ENCODE measurements at places on chromosomes 6 and 20. TPM values are rescaled to one million over a fixed set of nuclear protein-coding genes. Genes with fewer than 3 reads are reported as not detected.
A peak's percentile ranks its signal among the peaks of the same experiment; 100 is the strongest.

RBM12 gene
- 97.3 TPM for total RNA-seq

MOXD1 gene
- 8.0 TPM for total RNA-seq

ULBP3 gene
- 3.0 TPM for total RNA-seq

ATXN1 gene
- total RNA-seq: 51.6 TPM

WFDC10B gene
- not detected for total RNA-seq

NOTCH4 gene
- 0.83 TPM for total RNA-seq

RBM38 gene
- 17.8 TPM for total RNA-seq

ZDHHC14 gene
- total RNA-seq: 9.1 TPM

GRCh38 chr6:100664274-100665040, 199.7 kb upstream of the SIM1 start:
- no peak overlapping the region for H3K27ac ChIP-seq
- H3K4me3 ChIP-seq: no peak overlapping the region
- peaks cover 10% of the 10 kb centered on the region for H3K36me3 ChIP-seq
- DNase-seq: no peak
- H3K27me3 ChIP-seq: no peaks in the 10 kb centered on the region
- peaks cover 7% of the 10 kb centered on the region for H3K4me1 ChIP-seq

DNA sequence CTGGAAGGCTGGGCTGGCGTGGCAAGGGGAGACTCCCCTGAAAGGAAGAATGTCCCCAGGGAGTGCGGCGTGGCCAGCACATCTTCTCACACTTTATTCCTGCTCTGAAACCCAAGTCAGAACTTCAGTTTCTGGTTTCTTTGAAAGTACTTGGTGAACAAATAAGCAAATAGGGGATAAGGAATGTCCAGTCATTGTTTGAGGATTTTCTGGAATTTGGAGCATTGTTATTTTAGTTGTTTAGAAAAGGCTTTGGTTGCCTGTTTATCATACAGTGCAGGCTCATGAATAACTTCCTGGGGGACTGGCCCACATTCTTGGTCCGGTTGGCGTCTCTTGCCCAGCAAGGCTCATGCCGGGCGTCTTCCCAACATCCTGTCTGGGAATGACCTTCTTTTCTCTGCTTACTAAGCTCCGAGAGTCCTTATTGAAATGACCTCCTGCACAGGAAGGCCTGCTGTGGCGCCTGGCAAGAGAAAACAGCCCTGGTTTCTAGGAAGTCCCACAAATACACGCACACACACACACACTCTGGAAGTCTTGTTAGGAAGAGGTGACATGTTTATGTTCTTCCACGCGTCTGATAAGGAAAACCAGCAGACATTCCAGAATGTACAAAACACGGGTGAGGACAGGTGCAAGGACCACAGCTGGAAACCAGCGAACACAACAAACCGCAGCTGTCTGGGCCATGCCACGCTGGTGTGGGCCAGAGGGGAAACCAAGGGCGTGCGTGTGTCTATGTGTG, 71.9 kb downstream of the TMEM170B start:
- H3K4me3 ChIP-seq: peak overlapping the region; percentile 53
- peak; percentile 89 for DNase-seq
- no peaks in the 10 kb centered on the region for H3K27me3 ChIP-seq

- H3K4me3 ChIP-seq: no peak overlapping the region
- no peak for DNase-seq
- H3K4me1 ChIP-seq: no peaks in the 10 kb centered on the region
- no peaks in the 10 kb centered on the region for H3K27me3 ChIP-seq
- no peak overlapping the region for H3K27ac ChIP-seq
- no peaks in the 10 kb centered on the region for H3K36me3 ChIP-seq
These were observed 82.3 kb upstream of the BMP2 start for GRCh38 chr20:6685181-6685582.

DNA sequence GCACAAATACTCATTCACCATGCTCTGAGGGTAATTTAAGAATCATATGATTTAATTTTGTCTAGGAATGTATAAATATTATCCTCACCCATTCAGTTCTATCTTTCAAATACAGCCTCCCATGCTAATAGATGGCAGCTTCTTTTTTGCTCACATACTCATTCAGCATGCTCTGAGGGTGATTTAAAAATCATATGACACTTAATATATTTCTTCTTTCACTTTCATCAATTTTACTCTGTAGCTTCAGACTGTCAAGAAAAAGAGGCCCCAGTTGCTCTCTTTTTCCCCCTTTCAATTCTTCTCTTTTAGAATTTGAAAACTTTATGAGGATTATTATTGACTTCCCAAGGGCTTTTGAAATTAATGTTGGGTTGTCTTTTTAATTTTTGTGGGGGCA, 161.7 kb upstream of the LAMP5 start:
- H3K27ac ChIP-seq: no peak overlapping the region
- no peak overlapping the region for H3K4me3 ChIP-seq
- H3K4me1 ChIP-seq: peaks cover 15% of the 10 kb centered on the region
- DNase-seq: no peak
- H3K27me3 ChIP-seq: no peaks in the 10 kb centered on the region

- DNase-seq: no peak
- H3K27me3 ChIP-seq: no peaks in the 10 kb centered on the region
- H3K36me3 ChIP-seq: peaks cover 24% of the 10 kb centered on the region
- H3K4me3 ChIP-seq: no peak overlapping the region
- H3K27ac ChIP-seq: no peak overlapping the region
- peaks cover 26% of the 10 kb centered on the region for H3K4me1 ChIP-seq
These were observed 11.7 kb downstream of the HDAC2 start for GRCh38 chr6:113959235-113959634.

- peak overlapping the region; percentile 53 for H3K27ac ChIP-seq
- H3K27me3 ChIP-seq: no peaks in the 10 kb centered on the region
- H3K4me1 ChIP-seq: peaks cover 30% of the 10 kb centered on the region
- no peaks in the 10 kb centered on the region for H3K36me3 ChIP-seq
These were observed 83.6 kb upstream of the C20orf144 start for GRCh38 chr20:33578510-33578909.

DNA sequence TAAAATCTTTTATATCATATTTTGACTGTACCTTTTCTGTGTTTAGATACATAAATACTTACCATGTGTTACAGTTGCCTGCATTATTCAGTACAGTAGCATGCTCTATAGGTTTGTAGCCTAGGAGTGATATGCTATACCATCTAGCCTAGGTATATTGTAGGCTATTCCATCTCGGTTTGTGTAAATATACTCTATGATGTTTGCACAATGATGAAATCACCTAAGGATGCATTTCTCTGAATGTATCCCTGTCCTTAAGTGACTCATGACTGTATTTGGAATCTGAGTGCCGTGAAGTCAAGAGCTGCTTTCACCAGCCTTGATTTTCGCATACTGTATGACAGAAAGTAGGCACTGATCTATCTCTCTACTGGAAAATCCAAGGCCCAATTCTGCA, 129.9 kb downstream of the UTRN start:
- H3K4me1 ChIP-seq: peaks cover 51% of the 10 kb centered on the region
- peaks cover 8% of the 10 kb centered on the region for H3K36me3 ChIP-seq
- no peak for DNase-seq
- no peak overlapping the region for H3K4me3 ChIP-seq
- peak overlapping the region; percentile 74 for H3K27ac ChIP-seq

- no peaks in the 10 kb centered on the region for H3K36me3 ChIP-seq
- no peaks in the 10 kb centered on the region for H3K27me3 ChIP-seq
- H3K27ac ChIP-seq: peak overlapping the region; percentile 91
- no peak for DNase-seq
- peaks cover 34% of the 10 kb centered on the region for H3K4me1 ChIP-seq
These were observed 185.8 kb upstream of the RAB32 start for GRCh38 chr6:146357578-146358430.

GRCh38 chr6:104941729-104942091, 15.2 kb upstream of the LIN28B start:
- peaks cover 7% of the 10 kb centered on the region for H3K4me1 ChIP-seq
- peaks cover 42% of the 10 kb centered on the region for H3K27me3 ChIP-seq
- no peak for DNase-seq
- H3K4me3 ChIP-seq: peak overlapping the region; percentile 79
- no peaks in the 10 kb centered on the region for H3K36me3 ChIP-seq
- no peak overlapping the region for H3K27ac ChIP-seq

DNA sequence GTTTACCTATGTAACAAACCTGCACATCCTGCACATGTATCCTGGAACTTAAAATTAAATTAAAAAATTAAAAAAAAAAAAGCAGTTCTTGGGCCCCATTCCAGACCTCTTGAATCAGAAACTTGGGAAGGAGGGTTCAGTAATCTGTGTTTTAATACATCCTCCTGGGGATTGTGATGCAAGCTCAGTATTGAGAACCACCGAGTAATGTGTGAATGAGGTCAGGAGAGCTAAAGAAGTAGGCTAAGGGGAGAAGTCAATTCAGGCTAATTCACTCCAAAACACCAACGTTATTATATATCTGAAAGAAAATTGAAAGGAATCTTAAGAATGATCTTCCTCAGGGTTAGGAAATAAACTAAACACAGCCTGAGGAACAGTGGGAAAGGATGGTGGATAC, 120.4 kb downstream of the RNF144B start:
- H3K4me1 ChIP-seq: peaks cover 19% of the 10 kb centered on the region
- no peaks in the 10 kb centered on the region for H3K36me3 ChIP-seq
- H3K27me3 ChIP-seq: no peaks in the 10 kb centered on the region
- H3K27ac ChIP-seq: no peak overlapping the region
- no peak overlapping the region for H3K4me3 ChIP-seq

GRCh38 chr20:15814360-15814759, 758.9 kb downstream of the KIF16B start:
- H3K4me3 ChIP-seq: no peak overlapping the region
- DNase-seq: no peak

DNA sequence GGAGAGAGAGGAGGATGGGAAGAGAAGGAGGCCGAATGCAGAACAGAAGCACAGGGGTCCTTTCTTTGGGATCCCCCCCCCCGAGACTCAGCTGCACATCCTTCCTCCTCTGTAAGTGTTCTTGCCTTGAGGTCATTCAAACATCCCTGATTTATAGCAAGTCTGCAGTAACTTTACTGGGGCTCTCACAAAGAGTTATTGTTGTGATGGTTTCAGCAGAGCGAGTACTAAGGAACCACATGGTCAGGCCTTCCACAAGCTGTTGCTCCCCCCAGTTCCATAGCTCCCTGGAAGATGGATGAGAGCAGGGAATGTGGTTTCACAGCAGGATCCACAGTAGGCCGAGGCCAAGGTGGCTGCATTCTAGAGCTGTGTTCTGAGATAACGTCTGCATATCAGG, 351.4 kb upstream of the CDH4 start:
- H3K36me3 ChIP-seq: no peaks in the 10 kb centered on the region
- no peaks in the 10 kb centered on the region for H3K4me1 ChIP-seq
- no peak for DNase-seq
- H3K4me3 ChIP-seq: no peak overlapping the region
- no peak overlapping the region for H3K27ac ChIP-seq
- no peaks in the 10 kb centered on the region for H3K27me3 ChIP-seq

GRCh38 chr20:62709537-62709905, 885 bp downstream of the NTSR1 start:
- no peaks in the 10 kb centered on the region for H3K36me3 ChIP-seq
- no peak overlapping the region for H3K27ac ChIP-seq
- peaks cover 10% of the 10 kb centered on the region for H3K4me1 ChIP-seq
- H3K4me3 ChIP-seq: no peak overlapping the region
- no peak for DNase-seq

DNA sequence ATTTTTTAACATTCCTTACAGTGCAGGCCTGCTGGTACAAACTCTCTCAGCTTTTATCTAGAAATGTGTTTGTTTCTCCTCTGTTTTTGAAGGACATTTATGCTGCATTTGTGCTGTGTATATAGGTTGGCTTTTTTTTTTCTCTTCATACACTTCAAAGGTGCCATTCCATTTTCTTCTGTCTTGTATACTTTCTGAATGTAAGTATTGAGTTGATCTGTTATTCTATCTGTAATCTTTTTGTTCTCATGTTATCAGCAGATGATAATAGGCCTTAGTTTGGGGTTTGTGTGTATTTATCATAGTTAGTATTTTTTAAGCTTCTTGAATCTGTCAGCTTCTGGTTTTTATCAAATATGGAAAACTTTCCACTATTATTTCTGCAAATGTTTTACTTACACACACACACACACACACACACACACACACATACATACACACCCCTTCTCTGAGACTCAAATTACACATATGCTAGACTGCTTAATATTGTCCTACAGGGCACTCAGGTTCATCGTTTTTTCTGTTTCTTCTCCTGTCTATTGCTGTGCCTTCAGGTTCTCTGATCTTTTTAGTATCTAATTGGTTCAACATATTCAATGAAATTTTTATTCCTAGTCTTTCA, 74.6 kb downstream of the RPP40 start:
- peak overlapping the region; percentile 55 for H3K27ac ChIP-seq
- no peak for DNase-seq
- H3K4me1 ChIP-seq: peaks cover 44% of the 10 kb centered on the region
- H3K36me3 ChIP-seq: peaks cover 8% of the 10 kb centered on the region
- H3K4me3 ChIP-seq: no peak overlapping the region
